ENCODE measurements at places on chromosomes 13 and 19. TPM values are rescaled to one million over a fixed set of nuclear protein-coding genes. Genes with fewer than 3 reads are reported as not detected.

The GRK1 gene
- total RNA-seq, result not detected

The CNFN gene
- total RNA-seq, result not detected

The PGPEP1 gene
- total RNA-seq, result 11.1 TPM

The SYNE4 gene
- total RNA-seq, result not detected

The DIRAS1 gene
- 2.5 TPM for total RNA-seq

The ZNF44 gene
- total RNA-seq, result 6.1 TPM
